ENCODE measurements at places on chromosomes 2 and 18.

GRCh38 chr2:62119311-62119974 lies 76.5 kb upstream of the B3GNT2 start:
- no peak for DNase-seq

- DNase-seq = peak; percentile 92
Measured at GRCh38 chr2:152335016-152335725, at the start of gene FMNL2. Gene FMNL2 (plus strand): TSS chr2:152335174.

- DNase-seq = no peak
Measured at GRCh38 chr2:29053223-29053622, 21.1 kb downstream of the PCARE start.

- DNase-seq = no peak
Measured at GRCh38 chr2:162153608-162154224, 1.7 kb upstream of the GCG start.

GRCh38 chr2:38406597-38407110 lies 29.6 kb upstream of the ATL2 start:
- peak; percentile 78 for DNase-seq

- no peak for DNase-seq
Measured at GRCh38 chr2:15907461-15908324, 32.7 kb upstream of the MYCN start.

DNA sequence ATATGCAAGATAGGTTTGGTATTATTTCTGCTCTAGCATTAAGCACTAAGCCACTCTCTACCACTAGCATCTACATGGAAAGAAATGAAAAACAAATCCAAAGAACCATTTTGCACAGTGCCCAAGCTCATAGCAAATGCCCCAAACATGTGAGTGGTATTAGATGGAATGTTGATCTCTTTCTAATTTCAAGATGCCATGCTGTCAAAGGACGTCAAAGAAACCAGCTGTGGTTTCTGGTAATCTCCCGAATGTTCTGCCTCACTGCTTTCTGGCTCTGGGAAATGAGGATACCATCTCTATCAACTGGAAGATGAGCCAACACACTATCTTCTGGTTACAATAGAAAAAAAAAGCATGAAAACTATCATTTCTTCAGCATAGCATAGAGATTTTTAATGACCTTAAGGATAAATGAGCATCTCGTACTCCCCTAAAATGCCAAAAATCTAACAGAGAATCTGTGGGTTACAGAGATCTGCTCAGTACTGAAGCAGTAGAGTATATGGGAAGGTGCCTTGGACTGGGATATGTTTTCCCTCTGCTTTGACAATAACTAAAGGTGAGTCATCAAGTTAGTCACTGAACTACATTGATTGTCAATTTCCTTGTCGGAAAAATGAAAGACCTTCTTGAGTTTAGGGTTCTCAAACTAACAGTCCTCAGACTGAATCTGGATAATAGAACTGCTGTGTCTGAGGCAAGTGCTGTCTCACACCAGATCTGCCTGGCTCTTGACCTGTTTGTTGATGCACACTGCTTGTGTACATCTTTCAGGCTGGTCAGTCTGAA lies 244.8 kb upstream of the NCKAP5 start:
- no peak for DNase-seq

GRCh38 chr2:43152186-43152585 lies 74.2 kb downstream of the ZFP36L2 start:
- no peak for DNase-seq

GRCh38 chr2:70861777-70862625 lies 26.4 kb upstream of the CD207 start:
- DNase-seq = peak; percentile 86

DNA sequence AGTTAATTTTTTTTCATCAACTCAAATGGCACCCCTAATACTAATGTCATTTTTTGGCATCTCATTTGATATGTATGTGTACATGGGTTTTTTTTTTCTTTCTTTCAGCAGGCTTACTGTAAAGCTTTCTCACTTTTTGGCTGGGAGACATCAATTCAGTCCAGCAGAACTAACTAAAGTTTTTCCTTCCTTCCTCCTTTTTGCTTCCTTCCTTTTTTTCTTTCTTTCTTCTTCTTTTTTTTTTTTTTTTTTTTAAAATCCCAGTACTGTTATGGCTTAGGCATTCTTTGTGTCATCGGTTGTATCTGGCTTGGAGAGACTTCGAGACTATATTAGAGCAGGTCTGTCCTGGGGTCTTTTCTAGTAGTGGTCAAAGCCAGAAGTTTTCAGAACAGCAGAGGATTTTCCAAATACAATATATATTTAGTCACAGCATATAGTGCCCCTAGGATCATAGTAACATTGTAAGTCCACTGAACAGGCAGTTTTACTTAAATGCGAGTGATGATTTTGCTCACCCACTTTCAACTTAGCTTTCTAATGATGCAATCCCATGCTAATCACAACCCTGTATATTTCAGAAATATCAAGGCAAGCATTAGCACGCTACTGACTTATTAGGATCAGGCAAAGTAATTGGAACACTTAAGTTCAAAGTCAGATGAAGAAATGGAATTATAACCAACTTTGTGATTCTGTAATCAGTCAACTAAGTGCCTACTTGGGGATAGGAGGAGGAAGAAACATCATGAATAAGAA lies 4.0 kb downstream of the KLHL29 start:
- no peak for DNase-seq

Measured in upper lobe of right lung (tissue), 1 donor.